Fibroblast of skin of back (primary cell): ENCODE measurements at places on chromosomes 6 and 20.
A peak's percentile ranks its signal among the peaks of the same experiment; 100 is the strongest.

DNA sequence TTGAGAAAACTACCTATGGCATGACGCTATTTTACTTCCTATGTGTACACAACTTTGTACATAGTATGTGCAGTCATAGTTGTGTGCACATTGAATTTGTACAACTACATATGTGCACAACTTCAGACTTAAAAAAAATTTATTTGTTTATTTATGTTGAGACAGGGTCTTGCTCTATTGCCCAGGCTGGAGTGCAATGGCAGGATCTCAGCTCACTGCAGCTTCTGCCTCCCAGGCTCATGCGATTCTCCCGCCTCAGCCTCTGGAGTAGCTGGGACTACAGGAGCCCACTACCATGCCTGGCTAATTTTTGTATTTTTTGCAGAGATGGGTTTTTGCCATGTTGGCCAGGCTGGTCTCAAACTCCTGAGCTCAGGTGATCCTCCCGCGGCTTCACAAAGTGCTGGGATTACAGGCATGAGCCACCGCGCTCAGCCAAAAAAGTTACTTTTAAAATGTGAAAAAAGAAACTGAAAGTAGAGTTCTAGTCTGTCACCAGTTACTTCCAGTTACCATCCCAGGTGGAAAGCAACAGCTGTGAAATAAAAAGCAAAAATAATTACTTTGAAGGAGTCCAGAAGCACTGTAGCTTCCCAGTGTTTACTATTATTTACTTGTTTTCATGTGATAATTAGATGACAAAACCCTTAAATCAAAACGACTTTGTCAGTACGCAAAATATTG is 1.7 kb upstream of the ZKSCAN8 start:
- DNase-seq = no peak

DNA sequence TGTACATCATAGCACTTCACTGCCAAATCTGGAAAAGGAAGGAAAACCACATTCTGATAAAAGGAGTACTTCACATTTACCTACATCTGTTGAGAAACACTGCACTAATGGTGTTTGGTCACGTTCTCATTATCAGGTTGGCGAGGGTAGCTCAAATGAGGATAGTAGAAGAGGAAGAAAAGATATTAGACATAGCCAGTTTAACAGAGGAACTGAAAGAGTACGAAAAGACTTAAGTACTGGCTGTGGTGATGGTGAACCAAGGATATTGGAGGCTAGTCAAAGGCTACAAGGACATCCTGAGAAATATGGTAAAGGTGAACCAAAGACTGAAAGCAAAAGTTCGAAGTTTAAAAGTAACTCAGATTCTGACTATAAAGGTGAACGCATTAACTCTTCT is 32.0 kb upstream of the GJA10 start:
- no peak for DNase-seq

- DNase-seq = no peak
Observed at GRCh38 chr20:49653925-49654434, 59.7 kb downstream of the B4GALT5 start.

- no peak for DNase-seq
Observed at GRCh38 chr6:23418095-23418494, 707.9 kb upstream of the NRSN1 start.

DNA sequence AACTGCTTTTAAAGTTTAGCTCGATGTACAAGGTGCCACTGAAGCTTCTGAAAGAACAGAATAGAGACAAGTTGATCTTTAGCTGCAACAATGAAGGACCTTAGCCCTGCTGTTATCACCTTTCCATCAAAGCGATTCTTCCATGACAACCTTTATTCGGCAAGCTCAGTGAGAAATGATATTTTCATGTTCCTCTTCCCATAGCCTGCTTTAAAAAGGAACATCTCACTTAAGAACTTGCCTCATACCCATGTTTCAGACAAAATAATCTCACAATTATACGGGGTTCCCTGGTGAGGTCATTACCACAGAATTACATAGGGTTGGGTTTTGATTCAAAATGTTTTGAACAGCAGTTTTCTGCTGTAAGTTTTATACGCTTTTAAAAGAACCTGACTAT is 264.2 kb downstream of the THBS2 start:
- no peak for DNase-seq

- no peak for DNase-seq
Observed at GRCh38 chr6:100803264-100804045, 77.7 kb downstream of the ASCC3 start.

GRCh38 chr6:34926655-34927054 is 37.6 kb downstream of the ANKS1A start:
- peak; percentile 61 for DNase-seq

DNA sequence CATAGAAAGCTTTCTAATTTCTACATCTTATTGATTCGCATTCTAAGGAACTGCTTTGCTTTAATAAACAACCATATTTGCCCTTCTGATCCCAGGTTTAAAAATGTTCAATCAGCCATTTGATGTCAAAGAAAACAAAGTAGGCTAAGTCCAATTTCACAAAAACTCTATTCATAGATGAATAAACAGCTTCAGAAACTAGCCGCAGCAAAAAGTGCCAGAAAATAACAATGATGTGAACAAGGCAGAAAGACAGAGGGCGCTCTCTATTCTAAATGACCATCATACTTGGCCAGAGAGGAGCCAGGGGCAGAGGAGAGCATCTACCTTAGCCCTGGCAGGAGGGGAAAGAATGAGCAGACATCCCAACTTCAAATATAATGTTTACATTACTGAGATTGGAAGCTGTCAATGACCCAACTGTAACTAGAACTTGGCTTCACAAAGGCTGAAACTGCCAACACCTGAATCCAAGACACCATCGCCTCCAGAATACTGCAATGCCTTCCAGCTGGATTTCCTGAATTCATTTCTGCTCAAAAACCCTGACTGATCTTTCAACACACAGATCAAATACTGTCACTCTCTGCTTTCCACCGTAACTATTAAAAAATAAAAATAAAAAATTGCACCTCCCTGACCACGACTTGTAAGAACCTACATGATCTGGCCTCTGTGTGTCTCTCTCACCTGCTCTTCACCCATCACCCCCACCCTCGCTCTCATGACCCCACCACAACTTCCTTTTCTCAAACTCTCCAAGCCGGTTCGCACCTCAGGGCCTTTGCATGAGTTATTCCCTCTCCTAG is 9.5 kb downstream of the CNKSR3 start:
- DNase-seq = no peak

- peak; percentile 69 for DNase-seq
Observed at GRCh38 chr6:138817799-138818198, 21.9 kb downstream of the ECT2L start.

- no peak for DNase-seq
Observed at GRCh38 chr20:3798908-3799248, 2.8 kb downstream of the CDC25B start.

GRCh38 chr6:135325624-135326424 is 144.7 kb downstream of the MYB start:
- no peak for DNase-seq

- DNase-seq = no peak
Observed at GRCh38 chr6:3228046-3228671, 706 bp upstream of the TUBB2B start.

GRCh38 chr20:13771853-13772453 is 12.8 kb downstream of the ESF1 start:
- peak; percentile 33 for DNase-seq

GRCh38 chr6:26224940-26225847 is 138.0 kb downstream of the HFE start:
- DNase-seq = peak; percentile 95

- DNase-seq = no peak
Observed at GRCh38 chr20:43829951-43830690, 84.5 kb upstream of the TOX2 start.

- DNase-seq = no peak
Observed at GRCh38 chr6:143513410-143513809, 1.9 kb upstream of the FUCA2 start.

GRCh38 chr6:98832284-98833056 is 1.9 kb upstream of the POU3F2 start:
- DNase-seq = peak; percentile 70

GRCh38 chr20:63758152-63758551 is 18.6 kb downstream of the SLC2A4RG start:
- no peak for DNase-seq

- peak; percentile 96 for DNase-seq
Observed at GRCh38 chr20:61127311-61128039, 124.6 kb upstream of the CDH4 start.

DNA sequence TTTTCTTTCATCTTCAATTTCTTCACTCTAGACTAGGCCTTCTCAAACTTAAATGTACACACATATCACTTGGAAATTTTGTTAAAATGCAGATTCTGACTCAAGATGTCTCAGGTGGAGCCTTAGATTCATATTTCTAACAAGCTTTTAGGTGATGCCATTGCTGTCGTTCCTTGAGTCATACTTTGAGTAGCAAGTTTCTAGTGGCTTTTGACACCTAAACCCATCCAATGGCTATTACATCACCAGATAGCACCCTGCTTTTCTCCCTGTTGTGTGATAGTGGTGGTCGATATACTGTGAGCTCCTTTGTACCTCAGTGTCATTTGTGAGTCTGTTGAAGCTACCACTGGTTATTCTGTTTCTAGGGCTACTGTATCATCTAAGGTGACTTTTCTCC is 34.8 kb upstream of the BAG2 start:
- DNase-seq = no peak

GRCh38 chr6:12951415-12951814 is 234.8 kb downstream of the PHACTR1 start:
- no peak for DNase-seq

GRCh38 chr20:4813863-4814695 is 92.4 kb downstream of the PRND start:
- DNase-seq = no peak

DNA sequence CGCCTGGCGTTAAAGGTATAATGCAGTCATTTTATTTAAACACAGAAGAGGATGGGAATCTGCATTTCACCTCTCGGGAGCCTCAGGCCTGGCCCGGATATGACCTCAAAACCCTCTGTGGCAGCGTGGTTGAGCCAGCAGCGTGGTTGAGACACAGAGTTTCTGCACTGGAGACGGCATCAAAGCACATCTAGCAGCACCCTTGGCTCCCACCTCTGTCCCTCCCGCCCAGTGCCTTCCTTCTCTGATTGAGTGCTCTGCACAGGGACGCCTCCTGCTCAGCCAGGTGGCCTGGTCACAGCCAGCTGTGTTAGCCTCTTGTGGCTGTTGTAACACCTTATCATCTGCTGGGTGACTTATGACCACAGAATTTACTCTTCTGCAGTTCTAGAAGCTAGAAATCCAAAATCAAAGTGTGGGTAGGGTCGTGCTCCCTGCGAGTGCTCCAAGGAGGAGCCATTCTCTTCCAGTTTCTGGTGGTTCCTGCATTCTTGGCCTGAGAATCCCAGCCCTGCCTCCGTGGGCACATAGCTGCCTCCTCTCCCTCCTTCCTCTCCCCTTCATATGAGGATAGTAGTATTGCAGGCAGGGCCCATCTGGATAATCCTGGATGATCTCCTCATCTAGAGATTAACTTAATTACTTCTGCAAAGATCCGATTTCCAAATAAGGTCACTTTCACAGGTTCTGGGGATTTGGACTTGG is 156.7 kb downstream of the SYCP2 start:
- no peak for DNase-seq

DNA sequence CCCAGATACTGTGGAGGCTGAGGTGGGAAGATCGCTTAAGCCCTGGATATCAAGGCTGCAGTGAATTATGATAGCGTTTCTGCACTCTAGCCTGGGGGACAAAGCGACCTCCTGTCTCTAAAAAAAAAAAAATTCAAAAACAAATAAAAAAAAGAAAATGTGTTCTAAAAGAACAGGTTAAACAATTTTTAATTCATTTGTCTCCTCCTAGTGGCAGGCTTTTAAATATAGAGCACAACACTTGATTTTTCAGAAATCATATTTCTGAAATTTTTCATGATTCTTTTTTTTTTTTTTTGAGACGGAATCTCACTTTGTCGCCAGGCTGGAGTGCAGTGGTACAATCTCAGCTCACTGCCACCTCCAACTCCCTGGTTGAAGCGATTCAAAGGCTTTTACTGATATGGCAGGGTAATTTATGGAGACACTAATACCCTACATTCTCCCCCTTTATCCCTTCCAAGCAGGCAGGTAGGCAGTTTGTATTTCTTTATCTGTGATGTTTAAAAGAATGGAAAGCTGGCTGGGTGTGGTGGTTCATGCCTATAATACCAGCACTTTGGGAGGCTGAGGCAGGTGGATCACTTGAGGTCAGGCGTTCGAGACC is 8.7 kb upstream of the GTF3C6 start:
- DNase-seq = peak; percentile 43

GRCh38 chr6:100289285-100289684 is 175.4 kb downstream of the SIM1 start:
- no peak for DNase-seq

- DNase-seq = no peak
Observed at GRCh38 chr20:19697415-19697814, 60.6 kb upstream of the RIN2 start.

DNA sequence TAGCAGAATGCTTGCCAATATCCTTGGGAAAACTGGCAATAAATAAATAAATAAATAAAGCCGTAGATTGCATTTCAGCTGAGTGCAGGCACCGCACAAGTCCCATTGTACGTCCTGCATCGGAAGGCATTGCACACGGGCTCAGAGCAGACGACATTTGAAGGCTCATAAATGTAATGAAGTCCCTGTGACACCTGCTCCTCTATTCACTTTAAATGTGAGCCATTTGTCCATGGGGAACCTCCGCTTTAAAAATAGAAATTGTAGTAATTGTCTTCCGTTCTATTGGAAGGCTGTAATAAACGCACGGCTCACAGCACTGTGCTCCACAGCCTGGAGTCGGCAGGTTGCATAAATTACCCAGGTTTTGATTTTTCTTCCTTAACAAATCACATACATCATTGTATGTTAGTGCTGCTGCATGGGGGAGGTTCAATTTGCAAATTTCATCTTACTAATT is 32.6 kb downstream of the MYT1 start:
- DNase-seq = no peak

- DNase-seq = no peak
Observed at GRCh38 chr6:81736428-81736827, 16.1 kb downstream of the TENT5A start.

DNA sequence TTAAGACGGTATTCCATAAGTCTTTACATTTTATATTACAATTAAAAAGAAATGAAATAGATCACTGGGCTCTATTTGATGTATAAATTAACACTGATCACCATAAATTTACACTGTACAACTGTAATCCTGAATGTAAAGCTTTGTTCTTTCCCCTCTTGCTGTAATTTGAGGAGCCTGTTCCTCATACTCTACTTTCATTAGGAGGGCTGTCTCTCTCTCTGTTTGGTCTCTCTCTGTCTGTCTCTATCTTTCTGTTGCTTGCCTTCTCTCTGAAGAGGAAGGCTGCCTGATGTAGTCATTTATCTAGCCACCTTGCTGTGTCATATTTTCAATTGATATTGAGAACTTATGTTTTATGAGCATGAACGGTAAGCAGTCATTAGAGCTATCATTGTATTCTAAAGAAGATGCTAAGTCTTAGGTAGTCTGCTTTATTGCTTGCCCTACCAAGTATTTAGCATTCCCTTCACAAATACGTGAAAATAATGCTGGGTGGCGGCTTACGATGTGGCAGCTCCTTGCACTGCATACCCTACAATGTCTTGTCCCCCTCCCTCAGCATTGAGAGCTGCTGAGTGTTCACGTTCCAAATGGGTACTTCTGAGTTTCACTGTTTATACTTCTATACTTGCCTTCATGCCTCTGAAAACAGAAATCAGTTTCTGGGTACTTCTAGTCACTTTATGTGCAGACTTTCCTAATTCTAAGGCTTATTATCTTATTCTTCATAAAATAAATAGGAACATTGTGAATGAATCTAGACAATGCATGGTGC is 205.5 kb downstream of the NKAIN2 start:
- no peak for DNase-seq
